DMS53 (cell line): ENCODE measurements at places on chromosomes 7 and 10.
A peak's percentile ranks its signal among the peaks of the same experiment; 100 is the strongest.

- no peak for DNase-seq
Observed at GRCh38 chr7:48255046-48255445, 83.8 kb downstream of the ABCA13 start.

GRCh38 chr10:47378606-47379444, 5.3 kb downstream of the ZNF488 start:
- DNase-seq = no peak

- DNase-seq = no peak
Observed at GRCh38 chr7:19368491-19368925, 223.3 kb upstream of the FERD3L start.

GRCh38 chr7:98724591-98724990, 107.5 kb downstream of the NPTX2 start:
- DNase-seq = no peak

- DNase-seq = no peak
Observed at GRCh38 chr7:128838109-128838779, 8.0 kb downstream of the FLNC start.

GRCh38 chr10:44300666-44301649, 83.9 kb downstream of the CXCL12 start:
- no peak for DNase-seq

DNA sequence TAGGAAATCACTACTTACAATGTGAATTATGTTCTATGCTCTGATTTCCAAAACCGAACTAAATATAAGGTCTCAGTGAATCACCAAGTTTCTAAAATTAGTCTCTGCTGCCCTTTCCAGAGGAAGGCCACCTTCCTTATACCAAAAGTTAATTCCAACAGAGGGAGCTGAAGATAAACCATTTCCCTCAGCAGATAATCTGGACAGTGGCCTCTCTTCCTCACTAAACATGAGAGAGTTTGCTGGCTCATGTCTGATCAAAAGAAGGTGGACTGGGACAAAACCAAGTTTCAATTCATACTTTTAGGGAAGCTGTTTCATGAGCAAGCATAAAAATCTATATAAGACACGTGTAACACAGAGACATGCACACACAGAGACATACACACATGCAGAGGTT, 6.4 kb downstream of the FEZF1 start:
- no peak for DNase-seq

- DNase-seq = peak; percentile 68
Observed at GRCh38 chr7:18087026-18087686, 59.5 kb upstream of the PRPS1L1 start.

DNA sequence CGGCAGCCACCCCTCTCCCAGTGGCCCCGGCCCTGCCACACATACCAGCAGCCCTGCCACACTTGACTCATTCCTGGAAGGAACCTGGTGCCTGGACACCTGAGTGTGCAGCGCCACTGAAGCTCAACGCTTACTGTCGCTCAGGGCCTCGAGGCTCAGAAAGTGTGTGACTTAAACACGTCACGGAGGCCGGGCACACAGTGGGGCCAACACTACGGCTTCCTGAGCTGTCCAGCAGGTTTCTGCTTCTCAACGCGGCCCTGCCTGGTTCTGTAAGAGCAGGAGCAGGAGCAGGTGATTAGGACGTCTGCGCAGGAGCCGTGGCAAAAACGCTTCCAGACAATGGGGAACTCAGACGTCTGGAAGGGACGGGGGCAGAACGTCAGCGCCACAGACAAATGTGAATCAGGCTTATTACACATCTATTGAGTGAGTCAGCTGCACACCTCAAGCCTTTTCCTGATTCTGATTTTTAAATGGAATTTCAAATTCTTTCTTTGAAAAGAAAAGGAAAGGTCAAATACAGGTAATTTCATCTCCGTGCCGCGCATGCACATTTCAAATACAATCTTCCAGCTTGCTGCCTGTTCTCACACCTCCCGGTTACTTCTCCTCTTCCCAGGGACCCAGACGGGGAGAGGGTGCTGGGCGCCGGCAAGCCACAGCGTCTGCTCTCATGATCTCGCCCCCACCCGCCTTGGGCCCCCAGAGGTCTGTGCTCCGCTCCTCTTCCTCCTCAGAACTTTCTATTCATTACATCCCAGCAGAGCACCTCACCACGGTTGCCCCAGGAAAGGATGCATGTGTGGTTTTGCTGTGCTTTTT, 66.6 kb downstream of the ADARB2 start:
- DNase-seq = no peak

GRCh38 chr7:90233569-90233968, 11.4 kb upstream of the CFAP69 start:
- no peak for DNase-seq

GRCh38 chr10:126252884-126253610, 135.2 kb downstream of the ADAM12 start:
- DNase-seq = no peak

DNA sequence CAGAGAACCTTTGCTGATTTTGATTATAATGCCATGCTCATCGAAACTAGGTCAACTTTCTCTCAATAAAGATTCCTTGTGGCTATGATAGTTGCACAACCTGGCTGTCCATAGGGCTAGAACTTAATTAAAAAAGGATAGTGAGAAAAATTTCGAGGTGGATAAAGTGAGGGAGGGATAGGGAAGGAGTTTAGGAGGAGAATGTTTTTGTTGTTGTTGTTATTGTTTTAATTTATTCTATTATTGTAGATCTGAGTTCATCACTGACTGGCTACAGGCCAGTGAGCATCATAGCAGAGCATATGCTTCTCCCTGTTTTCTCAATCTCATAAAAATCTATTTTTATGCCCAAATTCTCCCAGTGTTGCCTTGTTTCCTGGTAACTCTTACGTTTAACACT, 688.7 kb upstream of the GRM3 start:
- DNase-seq = no peak

GRCh38 chr10:129718548-129719414, 245.3 kb downstream of the EBF3 start:
- no peak for DNase-seq

DNA sequence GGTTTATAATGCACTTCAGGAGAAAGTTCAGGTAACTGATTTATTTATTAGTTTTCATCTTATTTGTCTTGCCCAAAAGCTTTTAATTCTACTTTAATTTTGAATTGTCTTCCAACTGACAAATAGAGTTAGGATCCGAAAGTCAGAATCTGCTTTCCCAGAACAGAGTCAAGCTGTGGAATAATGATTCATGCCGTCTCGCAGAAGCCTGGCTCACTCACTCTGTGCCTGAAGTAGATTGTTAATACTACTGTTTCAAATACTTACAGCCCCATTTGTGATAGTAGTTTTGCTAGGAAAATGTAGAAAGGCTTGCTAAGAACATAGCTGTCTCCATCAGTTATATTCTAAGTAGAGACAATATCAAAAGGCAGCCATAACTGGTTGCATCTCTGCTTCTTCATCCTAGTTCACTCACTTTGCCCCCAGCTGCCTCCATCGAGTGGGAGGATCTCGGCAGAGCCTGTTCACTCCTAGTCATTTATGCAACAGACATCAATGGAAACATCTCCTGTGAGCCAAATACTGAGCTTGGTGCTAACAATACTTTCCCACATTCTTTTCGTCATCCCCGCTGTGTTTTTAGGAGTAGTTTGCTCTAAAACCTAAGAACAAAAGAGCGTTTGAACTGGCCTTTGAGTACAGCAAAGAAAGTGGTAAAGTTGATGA, 28.0 kb downstream of the ABRAXAS2 start:
- no peak for DNase-seq
